ENCODE measurements at places on chromosomes 1 and 21. TPM values are rescaled to one million over a fixed set of nuclear protein-coding genes. Genes with fewer than 3 reads are reported as not detected.

DNA sequence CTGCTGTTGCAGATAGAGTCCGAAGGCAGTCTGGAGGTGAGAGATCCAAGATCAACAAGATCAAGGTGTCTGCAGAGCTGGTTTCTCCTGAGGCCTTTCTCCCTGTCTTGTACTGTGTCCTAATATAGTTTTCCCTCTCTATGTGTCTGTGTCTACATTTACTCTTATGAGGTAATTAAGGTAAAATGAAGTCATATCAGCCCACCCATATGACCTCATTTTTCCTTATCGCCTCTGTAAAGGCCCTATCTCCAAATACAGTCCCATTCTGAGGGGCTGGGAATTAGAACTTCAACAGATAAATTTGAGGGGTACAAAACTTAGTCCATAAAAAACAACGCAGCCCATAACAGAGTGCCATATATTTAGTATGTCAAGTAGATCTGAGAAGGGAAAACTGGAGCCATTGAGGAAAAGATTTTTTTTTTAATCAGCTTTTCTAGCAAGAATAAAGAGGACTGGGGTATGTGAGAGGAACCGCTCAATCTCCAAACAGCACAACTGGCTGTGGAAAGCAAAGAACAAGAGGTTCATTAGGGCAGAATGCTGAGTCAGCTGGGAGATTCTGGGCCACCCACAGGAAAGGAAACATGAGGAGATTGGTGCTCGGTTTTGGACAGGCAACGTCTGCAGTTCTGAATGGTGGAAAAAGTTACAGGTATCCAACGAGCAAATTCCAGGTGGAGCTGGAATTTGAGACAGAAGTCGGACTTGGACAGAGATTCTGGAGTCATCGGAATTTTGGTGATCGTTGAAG lies 65.7 kb downstream of the MAP3K21 start:
- H3K4me3 ChIP-seq, result no peak overlapping the region
- no peaks in the 10 kb centered on the region for H3K27me3 ChIP-seq
- no peaks in the 10 kb centered on the region for H3K4me1 ChIP-seq
- H3K27ac ChIP-seq, result no peak overlapping the region
- H3K36me3 ChIP-seq, result no peaks in the 10 kb centered on the region

GRCh38 chr1:93744299-93744988 lies 62.8 kb upstream of the BCAR3 start:
- no peak overlapping the region for H3K27ac ChIP-seq
- DNase-seq, result no peak
- no peak overlapping the region for H3K4me3 ChIP-seq
- peaks cover 13% of the 10 kb centered on the region for H3K4me1 ChIP-seq

DNA sequence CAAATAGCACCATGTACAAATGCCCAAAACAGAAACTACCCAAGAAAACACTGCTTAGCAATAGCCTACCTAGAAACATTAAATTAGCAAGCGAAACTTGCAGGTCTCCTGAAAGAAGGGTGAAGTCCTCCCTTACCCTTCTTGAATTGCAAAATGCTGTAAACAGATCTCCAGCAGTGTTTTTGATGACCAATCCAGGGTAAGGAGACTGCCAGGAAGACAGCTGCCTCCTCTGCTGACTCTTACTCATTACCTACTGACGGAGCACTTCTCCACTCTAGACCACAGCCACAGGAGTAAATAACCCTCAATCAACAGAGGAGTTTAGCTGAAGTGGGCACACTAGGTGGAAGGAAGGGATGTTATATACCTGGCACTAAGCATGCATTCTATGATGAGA lies 32.2 kb upstream of the GADD45A start:
- H3K27me3 ChIP-seq, result no peaks in the 10 kb centered on the region
- H3K36me3 ChIP-seq, result no peaks in the 10 kb centered on the region
- DNase-seq, result no peak
- peaks cover under 1% of the 10 kb centered on the region for H3K4me1 ChIP-seq
- no peak overlapping the region for H3K4me3 ChIP-seq

The KRTAP22-2 gene
- total RNA-seq, result not detected

- H3K27ac ChIP-seq, result no peak overlapping the region
- peaks cover 5% of the 10 kb centered on the region for H3K4me1 ChIP-seq
- no peaks in the 10 kb centered on the region for H3K36me3 ChIP-seq
- DNase-seq, result peak; percentile 16
Measured at GRCh38 chr1:32275424-32275823, 16.5 kb upstream of the HDAC1 start.

- no peak for DNase-seq
- H3K4me1 ChIP-seq, result no peaks in the 10 kb centered on the region
- no peaks in the 10 kb centered on the region for H3K27me3 ChIP-seq
- H3K27ac ChIP-seq, result no peak overlapping the region
Measured at GRCh38 chr1:162551969-162552683, 9.4 kb upstream of the UAP1 start.

GRCh38 chr1:66397192-66397591 lies 136.8 kb upstream of the SGIP1 start:
- no peak overlapping the region for H3K27ac ChIP-seq
- no peaks in the 10 kb centered on the region for H3K36me3 ChIP-seq
- no peaks in the 10 kb centered on the region for H3K27me3 ChIP-seq
- no peak for DNase-seq

DNA sequence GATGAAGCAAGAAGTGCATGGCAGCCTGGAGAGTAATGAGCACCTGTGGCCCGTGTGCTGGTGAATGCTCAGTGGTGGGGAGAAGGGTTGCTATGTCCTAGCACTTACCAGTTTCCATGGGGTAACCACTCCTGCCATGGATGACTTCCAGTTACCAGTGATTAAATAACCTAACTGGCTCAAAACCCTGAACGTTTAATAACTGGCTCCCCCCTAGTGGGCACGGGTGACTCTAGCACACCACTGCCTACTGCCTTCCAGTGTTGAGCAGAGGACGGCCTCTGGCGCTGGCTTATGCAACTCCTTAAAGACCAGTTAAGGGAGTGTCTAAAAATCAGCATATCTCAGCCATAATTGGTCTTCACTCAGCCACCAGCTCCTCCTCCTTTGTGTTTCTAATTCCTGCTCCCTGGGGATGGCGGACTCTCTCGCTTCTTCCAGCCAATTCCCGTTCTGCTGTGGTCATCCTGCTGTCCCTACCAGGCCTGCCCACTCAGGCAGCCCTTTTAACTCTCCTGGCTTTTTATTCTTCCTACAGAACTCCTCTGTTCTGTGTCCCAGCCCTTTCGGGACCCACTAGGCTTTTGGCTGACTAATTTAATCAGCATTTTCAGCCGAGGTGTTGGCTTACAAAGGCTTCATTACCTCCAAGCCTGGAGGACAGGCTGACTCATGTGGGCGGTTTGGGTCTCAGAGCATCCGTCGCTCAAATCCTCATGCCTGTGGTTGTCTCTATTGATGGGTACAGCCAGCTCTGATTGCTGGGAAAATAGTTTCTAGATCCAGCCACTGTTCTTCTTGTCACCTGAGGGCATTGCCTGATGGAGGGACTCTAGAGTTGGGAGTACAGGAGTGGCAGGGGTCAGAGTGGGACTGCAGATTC lies 332.4 kb downstream of the CAMTA1 start:
- peaks cover 7% of the 10 kb centered on the region for H3K4me1 ChIP-seq
- peak; percentile 22 for DNase-seq
- H3K27me3 ChIP-seq, result no peaks in the 10 kb centered on the region
- H3K36me3 ChIP-seq, result no peaks in the 10 kb centered on the region
- no peak overlapping the region for H3K27ac ChIP-seq

DNA sequence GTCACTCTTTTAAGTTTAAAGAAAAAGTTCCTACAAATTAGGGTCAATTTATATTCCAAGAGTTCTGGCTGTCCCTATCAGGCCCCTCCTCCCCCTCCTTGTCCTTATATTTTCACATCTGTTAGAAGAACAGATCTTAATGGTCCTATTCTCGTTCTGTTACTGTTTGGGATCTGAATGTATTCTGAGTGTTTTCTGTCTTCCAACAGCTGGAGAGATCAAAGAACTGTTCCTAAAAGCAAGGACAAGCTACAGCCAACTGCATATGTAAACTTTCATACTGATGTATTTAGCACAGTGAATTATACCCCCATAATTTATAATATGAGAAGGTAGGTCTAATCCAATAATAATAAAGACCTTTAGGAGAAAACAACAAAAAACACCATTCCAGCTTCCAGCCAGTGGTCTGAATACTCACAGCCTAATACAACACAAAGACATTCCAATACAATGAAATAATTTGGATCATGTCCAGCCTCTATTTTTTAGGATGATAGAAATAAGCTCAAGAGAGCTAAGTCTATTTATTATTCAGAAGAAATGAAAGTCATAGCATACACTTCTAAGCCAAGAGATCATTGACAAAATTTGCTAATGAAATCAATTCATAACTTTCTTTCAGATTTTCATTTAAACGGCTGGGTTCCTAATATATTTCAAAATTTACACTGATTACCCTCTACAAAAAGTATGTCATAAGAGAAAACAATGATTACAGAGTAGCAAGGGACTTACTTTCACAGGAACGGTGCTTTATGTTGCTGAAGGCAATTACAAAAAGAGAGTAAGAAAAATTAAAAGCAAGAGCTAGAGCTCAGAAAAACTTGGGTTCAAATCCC lies 25.3 kb downstream of the WLS start:
- H3K4me3 ChIP-seq, result no peak overlapping the region
- H3K27ac ChIP-seq, result peak overlapping the region; percentile 73
- no peaks in the 10 kb centered on the region for H3K27me3 ChIP-seq
- no peak for DNase-seq
- H3K36me3 ChIP-seq, result no peaks in the 10 kb centered on the region

- H3K4me3 ChIP-seq, result peak overlapping the region; percentile 77
- peak overlapping the region; percentile 98 for H3K27ac ChIP-seq
- H3K36me3 ChIP-seq, result no peaks in the 10 kb centered on the region
- H3K27me3 ChIP-seq, result no peaks in the 10 kb centered on the region
- peak; percentile 39 for DNase-seq
Measured at GRCh38 chr1:169892927-169893644, 610 bp downstream of the SCYL3 start.

GRCh38 chr21:15063814-15064575 lies 805 bp downstream of the NRIP1 start:
- H3K4me1 ChIP-seq, result peaks cover 37% of the 10 kb centered on the region
- no peaks in the 10 kb centered on the region for H3K36me3 ChIP-seq
- H3K4me3 ChIP-seq, result peak overlapping the region; percentile 86
- H3K27me3 ChIP-seq, result no peaks in the 10 kb centered on the region
- peak overlapping the region; percentile 95 for H3K27ac ChIP-seq

The HES2 gene
- total RNA-seq, result not detected

GRCh38 chr1:8525216-8525557 lies 207.3 kb downstream of the SLC45A1 start:
- peaks cover 26% of the 10 kb centered on the region for H3K4me1 ChIP-seq
- no peaks in the 10 kb centered on the region for H3K36me3 ChIP-seq
- DNase-seq, result peak; percentile 36
- peak overlapping the region; percentile 60 for H3K27ac ChIP-seq
- peak overlapping the region; percentile 4 for H3K4me3 ChIP-seq
- no peaks in the 10 kb centered on the region for H3K27me3 ChIP-seq

The SSU72 gene
- 113 TPM for total RNA-seq

The RNF187 gene
- total RNA-seq, result 20.0 TPM

DNA sequence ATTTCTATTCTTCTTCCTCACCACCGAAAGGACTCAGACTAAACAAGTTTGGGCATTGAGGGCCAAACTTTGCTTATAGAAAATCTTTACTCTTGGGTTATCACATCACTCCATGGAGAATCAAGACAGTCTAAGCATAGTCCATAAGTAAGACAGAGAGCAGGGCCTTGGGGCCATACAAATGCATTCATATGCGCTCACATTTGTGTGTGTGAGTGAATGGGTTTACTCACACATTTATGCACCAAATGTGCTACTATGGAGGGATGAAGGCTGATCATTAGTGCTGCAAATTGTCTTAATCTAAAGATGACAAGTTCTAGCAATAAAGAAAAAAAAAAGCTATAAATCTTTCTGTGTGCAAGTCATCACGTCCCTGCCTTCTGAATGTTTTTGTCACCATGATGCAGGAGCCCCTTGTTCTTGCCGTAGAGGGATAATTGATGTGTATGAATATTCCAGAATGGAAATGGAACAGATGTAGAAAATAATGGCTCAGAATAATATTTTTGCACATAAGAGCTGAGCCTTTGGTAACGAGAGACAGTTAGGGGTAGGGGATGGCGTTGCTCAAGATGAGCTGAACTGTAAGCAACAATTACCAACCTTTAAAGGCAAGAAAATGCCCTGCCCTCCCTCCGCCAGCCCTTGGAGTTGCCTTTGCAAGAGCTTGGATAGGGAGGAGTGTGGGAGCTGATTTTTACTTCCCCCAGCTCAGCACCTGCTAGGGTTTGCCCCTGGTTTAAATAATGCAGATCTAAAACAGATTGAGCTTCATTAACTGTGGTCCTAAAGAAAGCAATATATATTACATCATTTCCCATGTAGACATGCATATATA lies 52.3 kb upstream of the IKBKE start:
- H3K36me3 ChIP-seq, result peaks cover 2% of the 10 kb centered on the region
- no peak for DNase-seq
- no peak overlapping the region for H3K4me3 ChIP-seq
- no peak overlapping the region for H3K27ac ChIP-seq
- H3K4me1 ChIP-seq, result no peaks in the 10 kb centered on the region
- H3K27me3 ChIP-seq, result no peaks in the 10 kb centered on the region

The FCRL4 gene
- total RNA-seq, result not detected

DNA sequence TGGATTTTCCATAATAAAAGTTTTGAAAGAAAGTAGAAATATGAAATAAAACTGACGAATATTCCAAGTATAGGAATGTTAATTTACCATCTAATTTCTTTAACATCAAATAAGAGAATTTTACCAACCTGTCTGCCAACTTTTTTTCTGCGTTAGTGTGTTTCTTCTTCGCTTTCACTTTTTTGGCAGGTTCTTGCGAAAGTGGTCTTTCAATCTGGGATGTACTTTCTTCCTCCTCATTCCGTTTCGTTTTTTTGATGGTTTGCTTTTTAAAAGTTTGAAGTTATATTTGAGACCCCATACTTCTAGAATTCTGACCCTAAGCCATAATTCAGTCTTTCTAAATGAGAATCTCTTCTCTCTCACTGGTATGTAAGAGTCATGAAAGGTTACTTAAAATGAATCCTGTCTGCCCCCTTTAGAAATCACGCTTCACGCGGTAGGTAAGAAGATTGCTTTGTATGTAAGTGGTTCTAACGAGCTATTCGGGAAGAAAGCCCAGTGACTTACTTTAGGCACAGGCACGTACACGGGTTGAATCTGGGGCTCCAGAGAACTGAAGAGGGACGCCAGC lies 580 bp downstream of the RBM34 start:
- H3K36me3 ChIP-seq, result no peaks in the 10 kb centered on the region
- H3K27ac ChIP-seq, result peak overlapping the region; percentile 83
- no peak for DNase-seq
- H3K4me1 ChIP-seq, result peaks cover 8% of the 10 kb centered on the region

GRCh38 chr1:156504438-156504813 lies 3.9 kb upstream of the MEF2D start:
- DNase-seq, result no peak
- peaks cover 48% of the 10 kb centered on the region for H3K4me1 ChIP-seq
- no peaks in the 10 kb centered on the region for H3K27me3 ChIP-seq
- peak overlapping the region; percentile 100 for H3K27ac ChIP-seq

The SPRR4 gene
- not detected for total RNA-seq

GRCh38 chr1:95027046-95027445 lies 45.7 kb downstream of the ALG14 start:
- no peak overlapping the region for H3K4me3 ChIP-seq
- no peaks in the 10 kb centered on the region for H3K36me3 ChIP-seq
- H3K4me1 ChIP-seq, result peaks cover 5% of the 10 kb centered on the region
- DNase-seq, result no peak
- H3K27me3 ChIP-seq, result no peaks in the 10 kb centered on the region
